Stimulated activated naive CD4-positive, alpha-beta T cell treated with Interleukin-2 at 50 U/mL for 16 hours (primary cell): ENCODE measurements at places on chromosomes 5 and 9.

DNA sequence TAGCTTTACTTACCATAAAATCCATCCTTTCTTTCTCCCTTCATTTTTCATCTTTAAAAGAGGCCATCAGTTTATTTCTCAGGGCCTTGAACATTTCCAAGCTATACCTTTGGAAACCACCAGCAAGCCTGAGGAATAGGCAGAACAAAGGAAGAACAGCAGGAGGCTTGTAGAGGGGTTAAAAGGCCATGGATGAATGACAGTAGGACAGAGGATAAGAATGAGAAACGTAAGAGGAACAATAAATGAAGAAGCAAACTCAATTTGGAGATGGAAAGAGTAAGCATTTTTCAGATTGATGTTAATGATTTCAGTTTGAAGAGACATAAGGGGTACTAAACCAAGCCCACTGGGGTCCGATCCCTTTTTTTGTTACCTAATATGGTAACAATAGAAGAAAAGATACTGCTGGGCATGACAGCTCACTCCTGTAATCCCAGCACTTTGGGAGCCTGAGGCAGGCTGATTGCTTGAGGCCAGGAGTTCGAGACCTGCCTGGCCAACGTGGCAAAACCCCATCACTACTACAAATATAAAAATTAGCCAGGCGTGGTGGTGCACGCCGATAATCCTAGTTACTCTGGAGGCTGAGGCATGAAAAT lies 106.6 kb upstream of the NMUR2 start:
- no peak for DNase-seq

DNA sequence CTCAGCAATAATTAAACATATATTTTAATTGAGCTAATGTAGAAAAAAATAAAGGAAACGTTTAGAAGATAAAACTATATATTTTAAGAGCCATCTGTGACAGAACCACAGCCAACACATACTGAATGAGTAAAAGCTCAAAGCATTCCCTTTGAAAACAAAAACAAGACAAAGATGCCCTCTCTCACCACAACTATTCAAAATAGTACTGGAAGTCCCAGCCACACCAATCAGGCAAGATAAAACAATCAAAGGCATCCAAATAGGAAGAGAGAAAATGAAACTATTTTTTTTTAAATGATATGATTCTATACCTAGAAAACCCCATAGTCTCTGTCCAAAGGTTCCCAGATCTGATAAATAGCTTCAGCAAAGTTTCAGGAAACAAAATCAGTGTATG lies 262.0 kb downstream of the HTR1A start:
- no peak for DNase-seq

GRCh38 chr5:10289353-10289752 lies 18.3 kb downstream of the CMBL start:
- no peak for DNase-seq

- DNase-seq = no peak
Observed at GRCh38 chr5:68219161-68219816, 3.7 kb downstream of the PIK3R1 start.

- no peak for DNase-seq
Observed at GRCh38 chr9:127221695-127222094, 42.9 kb upstream of the GARNL3 start.
